ENCODE measurements at places on chromosomes 13 and 19. TPM values are rescaled to one million over a fixed set of nuclear protein-coding genes. Genes with fewer than 3 reads are reported as not detected.

Gene ADGRE1
- not detected for total RNA-seq

Gene C19orf18
- total RNA-seq = 0.26 TPM

Gene CGB3
- not detected for total RNA-seq

Gene FAM216B
- total RNA-seq = not detected

Gene FGF14
- total RNA-seq = 0.13 TPM

Gene PROZ
- not detected for total RNA-seq

Gene TMIGD2
- not detected for total RNA-seq

Data from bronchial epithelial cell (primary cell).